ENCODE measurements at places on chromosomes 13 and 19.
A peak's percentile ranks its signal among the peaks of the same experiment; 100 is the strongest.

DNA sequence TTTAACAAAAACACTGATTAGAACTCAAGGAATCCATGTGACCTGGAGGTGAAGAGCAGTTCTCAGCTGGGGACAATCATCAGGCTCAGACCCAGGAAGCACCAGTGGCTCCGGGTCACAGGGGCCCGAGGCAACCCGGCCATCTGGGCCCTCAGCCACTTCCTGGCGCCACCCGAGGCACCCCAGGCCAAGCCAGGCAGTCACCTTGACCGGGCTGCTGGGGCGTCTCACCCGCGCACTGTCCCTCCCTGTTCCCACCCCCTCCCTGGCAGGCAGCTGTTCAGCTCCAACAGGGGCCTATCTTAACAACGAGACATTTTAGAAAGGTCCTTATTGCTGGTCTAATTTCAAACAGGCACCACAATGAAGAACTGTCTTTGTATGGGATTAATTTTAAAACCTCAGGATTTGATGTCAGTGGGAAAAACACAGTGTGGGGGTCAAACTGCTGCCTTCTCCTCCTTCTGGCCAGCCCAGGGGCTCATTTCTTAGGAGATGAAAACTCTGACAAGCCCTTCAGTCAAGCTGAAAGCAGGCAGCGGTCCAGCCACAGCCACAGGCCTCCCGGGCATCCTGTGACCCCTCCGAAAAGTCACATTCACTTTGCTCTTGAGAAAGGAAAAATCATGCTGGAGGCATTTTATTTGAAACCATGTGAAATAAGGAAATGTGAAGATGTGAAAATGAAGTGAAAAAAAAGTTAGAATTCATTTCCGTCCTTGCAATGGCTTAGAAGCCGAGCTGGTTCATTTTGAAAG is 83.3 kb downstream of the KCTD15 start:
- no peak for DNase-seq

DNA sequence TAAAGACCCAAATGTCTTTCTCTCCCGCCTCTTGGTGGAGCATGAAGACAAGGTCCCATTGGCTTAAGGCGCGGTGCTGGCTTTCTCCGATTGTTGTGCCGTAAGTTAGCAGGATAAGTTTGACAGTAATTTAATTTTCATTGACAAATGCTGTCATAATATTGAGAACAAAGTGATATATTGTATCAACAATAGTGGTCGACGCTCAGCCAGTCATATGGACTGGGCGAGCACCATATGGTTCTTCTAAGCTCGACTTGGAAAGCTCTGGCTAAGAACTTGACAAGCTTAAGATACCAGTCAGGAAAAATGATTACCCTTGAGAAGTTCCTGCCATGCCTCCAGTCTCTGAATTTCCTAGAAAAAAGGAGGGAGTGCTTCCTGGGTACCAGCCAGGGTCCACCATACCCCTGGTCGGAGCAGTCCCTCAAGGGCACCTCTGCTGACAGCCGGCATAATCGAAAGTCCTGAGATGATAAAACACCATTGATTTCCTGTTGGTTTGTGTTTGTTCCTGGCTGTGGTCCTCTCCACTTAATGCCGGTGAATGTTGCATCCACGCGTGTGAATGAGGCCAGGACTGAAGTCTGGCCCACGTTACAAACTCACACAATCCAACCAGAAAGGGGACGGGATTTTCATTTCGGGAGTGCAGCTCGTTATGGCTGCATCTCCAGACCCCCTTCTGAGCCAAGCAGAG is 262.1 kb downstream of the ZNF536 start:
- DNase-seq = no peak

GRCh38 chr19:2251106-2252054 is 2.3 kb downstream of the AMH start:
- no peak for DNase-seq

DNA sequence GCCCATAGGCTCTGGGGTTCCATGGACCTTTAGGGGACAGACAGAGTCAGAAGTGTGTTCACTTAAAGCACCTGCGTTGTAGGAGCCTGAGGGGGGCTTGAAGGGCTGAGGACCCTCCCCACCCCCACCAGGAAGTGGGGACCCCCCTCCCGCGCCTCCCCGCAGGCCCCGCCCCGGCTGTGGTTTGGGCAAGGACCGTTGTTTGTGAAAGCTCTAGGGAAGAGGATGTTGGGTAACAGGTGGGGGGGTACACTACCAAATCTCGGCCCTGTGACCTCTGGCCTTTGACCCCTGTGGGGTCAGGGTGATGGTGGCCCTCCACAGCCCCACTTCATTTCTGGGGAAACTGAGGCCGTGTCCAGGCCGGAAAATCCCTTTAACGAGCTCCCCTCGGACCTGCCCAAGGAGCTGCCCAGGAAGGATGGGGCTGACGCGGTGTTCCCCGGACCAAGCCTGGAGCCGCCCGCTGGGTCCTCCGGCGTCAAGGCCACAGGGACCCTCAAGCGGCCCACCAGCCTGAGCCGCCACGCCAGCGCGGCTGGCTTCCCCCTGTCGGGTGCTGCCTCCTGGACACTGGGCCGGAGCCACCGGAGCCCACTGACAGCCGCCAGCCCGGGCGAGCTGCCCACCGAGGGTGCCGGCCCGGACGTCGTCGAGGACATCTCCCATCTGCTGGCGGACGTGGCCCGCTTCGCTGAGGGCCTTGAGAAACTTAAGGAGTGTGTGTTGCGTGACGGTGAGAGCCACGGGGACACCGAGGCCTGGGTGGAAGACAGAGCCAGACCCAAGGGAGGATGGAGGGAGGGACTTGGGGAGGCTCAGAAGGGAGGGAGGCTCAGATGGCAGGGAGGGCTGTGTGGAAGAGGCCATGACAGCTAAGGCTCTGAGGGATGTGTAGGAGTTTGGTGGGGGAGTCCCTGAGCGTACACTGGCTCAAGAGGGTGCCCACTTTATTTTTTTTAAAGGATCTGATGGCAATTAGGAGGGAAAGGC is 1.3 kb downstream of the ARHGAP45 start:
- no peak for DNase-seq

DNA sequence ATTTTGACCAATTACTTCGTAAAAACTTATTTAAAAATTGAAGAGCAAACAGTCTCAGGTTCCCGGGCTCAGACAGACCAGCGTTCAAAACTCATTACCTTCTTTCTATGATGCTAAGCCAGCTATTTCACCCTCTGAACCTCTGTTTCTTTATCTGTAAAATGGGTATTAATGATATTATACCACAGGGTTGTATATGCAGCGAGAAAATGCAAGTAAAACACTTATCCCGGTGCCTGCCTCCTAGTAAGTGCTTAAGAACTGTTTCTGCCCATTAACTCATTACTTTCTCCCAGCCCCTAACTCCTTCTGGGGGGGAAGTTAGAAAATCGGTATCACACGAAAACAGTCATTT is 410 bp upstream of the PAK4 start:
- DNase-seq = no peak

DNA sequence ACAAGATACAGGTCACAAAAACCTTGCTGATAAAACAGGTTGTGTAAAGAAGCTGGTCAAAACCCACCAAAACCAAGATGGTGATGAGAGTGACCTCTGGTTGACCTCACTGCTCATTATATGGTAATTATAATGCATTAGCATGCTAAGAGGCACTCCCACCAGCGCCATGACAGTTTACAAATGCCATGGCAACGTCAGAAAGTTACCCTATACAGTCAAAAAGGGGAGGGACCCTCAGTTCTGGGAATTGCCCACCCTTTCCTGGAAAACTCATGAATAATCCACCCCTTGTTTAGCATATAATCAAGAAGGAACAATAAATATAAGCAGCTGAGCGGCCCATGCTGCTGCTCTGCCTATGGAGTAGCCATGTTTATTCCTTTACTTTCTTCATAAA is 434.1 kb downstream of the ZNF536 start:
- DNase-seq = no peak

DNA sequence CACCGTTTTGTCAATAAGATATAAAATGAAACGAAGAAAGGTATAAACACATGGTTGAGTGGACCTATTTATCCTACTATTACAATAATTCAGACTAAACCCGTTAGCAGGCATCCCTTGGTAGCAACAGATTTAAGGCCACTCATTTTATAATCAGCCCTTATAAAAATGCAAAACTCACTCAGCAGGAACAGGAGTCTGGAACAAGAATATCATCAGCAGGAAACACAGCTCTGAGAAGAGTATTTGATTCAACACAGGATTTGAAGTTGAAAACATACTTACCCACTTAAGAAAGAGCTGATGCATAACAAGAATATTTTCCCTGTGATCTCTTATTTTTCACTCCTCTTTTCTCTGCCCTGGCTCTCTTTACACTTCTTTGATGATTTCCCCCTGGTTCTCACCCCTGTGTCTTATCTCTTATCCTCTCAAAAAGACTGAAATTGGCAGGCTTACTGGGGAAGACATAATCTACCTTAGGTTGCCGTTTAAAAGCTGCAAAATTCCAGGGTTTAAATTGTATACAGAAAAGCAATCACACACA is 1722.7 kb downstream of the SLITRK5 start:
- DNase-seq = no peak

- no peak for DNase-seq
These were observed 46.0 kb downstream of the USP12 start for GRCh38 chr13:27125357-27126282.

GRCh38 chr13:32206097-32206740 is 108.9 kb downstream of the ZAR1L start:
- no peak for DNase-seq

GRCh38 chr19:21835810-21836444 is at the start of gene ZNF43:
TSS of gene ZNF43 (minus strand) at chr19:21836182. CDS start at chr19:21836038, 144 bp downstream.
- peak; percentile 97 for DNase-seq

- peak; percentile 75 for DNase-seq
These were observed 18.7 kb downstream of the PAF1 start for GRCh38 chr19:39372047-39372802.

DNA sequence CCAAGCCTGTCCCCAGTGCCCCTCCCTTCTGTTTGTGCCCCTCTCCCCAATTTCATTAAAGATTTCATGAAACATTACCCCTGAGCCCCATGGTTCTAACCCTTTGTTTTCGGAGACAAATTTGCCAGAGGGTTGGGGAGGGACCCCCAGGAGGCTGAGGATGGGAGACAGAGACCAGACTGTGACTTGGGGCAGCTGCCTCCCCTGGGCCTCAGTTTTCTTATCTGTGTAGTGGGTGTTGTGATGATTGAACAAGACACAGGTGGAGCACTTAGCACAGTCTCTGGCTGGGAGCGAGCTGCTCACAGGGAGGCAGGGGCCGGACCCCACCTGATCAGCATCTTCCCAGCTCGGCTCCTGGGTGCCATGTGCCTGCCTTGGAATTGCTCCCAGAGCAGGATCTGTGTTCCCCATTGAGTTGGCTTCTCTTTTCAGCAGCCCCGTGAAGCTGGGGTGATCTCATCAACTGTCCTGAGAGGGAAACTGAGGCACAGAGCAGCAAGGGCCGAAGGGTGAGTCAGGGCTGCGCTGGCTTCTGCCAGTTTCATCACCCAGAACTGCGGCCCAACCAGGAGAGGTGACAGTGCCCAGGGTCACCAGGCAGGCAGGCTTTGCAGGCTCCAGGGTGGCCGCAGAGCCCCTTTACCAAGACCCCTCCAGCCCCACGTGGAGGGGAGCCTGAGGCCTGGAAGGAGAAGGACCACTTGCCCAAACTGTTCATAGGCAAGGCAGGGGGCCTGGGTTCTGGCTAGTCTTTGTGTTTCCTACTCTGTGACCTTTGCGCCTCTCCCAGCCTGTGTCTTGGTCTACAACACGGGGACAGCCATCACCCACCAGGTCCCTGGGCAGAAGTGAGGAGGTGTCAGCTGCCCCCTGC is 6.9 kb downstream of the IRF3 start:
- DNase-seq = no peak

- no peak for DNase-seq
These were observed 21.1 kb downstream of the ELL start for GRCh38 chr19:18500799-18501198.

GRCh38 chr13:48221686-48222187 is 11.3 kb upstream of the ITM2B start:
- DNase-seq = no peak

DNA sequence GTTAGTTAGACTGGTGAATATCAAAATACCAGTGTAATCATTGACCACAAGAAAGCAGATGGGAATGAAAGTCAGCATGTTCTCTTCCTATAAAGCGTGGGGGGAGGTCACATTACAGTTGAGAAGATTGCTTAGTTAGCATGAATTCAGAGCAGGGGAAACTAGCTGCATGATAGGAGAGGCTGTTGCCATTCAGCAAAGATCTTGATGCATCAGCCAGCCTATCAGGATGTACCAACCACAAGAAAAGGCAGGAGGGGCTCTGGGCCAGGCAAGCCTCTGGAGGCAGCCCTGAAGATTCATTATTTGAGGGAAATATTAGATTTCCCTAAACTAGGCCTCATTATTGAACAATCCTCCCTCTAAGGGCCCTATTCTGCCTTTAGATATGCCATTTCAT is 5.0 kb upstream of the MTMR6 start:
- DNase-seq = peak; percentile 40

DNA sequence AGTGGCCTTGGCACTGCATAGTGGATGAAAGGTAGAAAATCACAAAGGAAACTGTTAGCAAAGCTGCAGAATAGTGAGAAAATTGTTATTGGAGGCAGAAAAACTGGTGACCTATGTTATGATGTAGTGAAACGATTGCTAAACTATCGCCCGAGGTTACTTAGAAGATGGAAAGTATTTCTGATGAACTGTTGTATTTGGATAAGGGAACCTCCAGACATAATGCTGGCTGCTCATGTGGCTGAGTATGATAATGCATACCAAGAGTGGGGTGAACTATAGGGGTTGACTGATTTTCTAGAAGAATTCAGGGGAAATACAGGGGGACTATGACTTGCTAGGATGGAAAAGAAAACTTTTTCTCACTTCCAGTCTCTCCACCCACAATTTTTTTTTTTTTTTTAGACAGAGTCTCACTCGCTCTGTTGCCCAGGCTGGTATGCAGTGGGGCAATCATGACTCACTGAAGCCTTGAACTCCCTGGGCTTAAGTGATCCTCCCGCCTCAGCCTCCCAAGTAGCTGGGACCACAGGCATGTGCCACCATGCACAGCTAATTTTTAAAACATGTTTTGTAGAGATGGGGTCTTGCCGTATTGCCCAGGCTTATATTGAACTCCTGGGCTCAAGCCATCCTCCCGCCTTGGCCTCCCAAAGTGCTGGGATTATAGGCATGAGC is 4.4 kb upstream of the EID2 start:
- DNase-seq = no peak

GRCh38 chr19:29658221-29658991 is 6.9 kb upstream of the PLEKHF1 start:
- no peak for DNase-seq

DNA sequence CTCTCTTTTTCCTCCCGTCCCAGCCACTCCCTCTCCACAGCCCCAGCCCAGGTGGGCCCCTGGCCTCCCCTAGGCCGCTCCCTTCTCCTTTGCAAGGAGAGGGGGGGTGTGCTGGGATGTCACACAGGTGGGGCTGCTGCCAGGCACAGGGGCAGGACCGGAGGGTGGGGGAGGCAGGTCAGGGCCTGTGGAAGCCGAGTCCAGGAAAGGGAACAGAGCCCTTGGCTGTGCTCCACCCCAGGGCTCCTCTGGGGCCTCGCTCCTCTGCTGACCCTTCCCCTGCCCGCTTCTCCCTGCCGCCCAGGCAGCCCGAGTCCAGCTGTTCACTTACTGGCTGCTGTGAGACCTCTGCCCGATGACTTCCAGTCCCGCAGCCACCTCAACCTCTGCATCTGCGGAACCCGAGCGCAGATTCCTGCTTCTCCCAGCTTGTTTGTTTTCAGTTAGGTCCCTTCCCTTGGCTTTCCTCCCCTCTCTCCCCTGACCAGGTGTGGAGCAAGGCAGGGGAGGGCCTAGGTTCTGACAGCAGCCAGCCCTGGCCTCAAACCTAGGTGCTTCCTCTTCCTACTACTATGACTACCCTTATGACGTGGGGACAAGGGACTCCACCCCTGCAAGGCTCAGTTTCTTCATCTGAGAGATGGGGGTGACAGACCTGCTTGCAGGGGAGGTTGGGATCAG is 850 bp upstream of the KLK11 start:
- no peak for DNase-seq

GRCh38 chr19:18594824-18595373 is 6.3 kb downstream of the REX1BD start:
- no peak for DNase-seq

Data from brain microvascular endothelial cell (primary cell).